CD8-positive, alpha-beta memory T cell (primary cell): ENCODE measurements at places on chromosomes 2 and 18. TPM values are rescaled to one million over a fixed set of nuclear protein-coding genes. Genes with fewer than 3 reads are reported as not detected.

ANKRD29 gene
- total RNA-seq: not detected

SCN9A gene
- not detected for total RNA-seq

SPP2 gene
- total RNA-seq: not detected

COMMD1 gene
- total RNA-seq: 41.2 TPM

DNAH7 gene
- not detected for total RNA-seq

MPP4 gene
- total RNA-seq: not detected
